ENCODE measurements at places on chromosomes 5 and 9.

DNA sequence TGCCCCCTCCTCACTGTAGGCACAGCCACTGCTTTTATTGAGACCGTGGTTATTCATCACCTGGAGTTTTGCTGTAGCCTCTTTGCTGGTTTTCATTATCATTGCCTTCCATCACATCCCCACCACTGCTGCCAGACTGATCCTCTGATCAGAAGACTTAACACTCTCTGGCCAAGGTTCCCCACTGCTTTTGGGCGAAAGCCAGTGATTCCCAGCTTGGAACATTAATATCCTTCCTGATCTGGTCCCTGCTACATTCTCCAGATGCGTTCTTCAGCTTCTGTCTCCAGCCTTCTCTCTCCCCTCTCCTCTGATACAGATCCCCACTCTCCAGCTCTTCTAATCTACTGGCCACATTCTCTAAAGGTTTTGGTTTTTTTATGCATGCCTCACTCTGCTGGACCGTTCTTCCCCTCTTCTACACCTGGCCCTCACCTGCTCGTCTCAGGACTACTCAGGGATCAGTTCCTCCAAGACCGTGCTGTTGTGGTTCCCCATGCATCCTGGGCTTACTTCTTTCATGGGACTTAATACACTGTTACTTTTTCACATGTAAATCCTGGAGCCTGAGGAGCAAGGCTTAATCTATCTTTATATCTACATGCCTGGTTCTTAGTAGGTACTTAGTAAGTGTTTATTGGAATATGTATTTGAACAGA is 115.0 kb downstream of the PRKACG start:
- no peak for DNase-seq

DNA sequence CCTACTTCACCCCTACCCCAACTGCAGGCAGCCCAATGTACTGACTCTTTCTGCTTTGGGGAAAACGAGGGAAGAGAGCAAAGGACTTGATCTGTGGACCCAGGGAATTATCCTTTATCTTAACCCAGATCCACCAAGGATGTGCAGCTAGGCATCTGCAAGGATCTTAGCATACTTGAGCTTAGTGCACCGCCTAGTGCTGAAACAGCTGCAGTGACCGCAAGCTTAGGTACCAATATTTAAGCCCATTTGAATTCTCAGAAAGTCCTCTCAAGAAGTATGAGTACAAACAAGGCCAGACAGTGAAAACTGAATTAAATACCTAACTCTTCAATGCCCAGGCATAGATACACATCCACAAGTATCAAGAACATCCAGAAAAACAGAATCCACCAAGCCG is 576.7 kb upstream of the ADAMTS16 start:
- no peak for DNase-seq

- DNase-seq: no peak
Observed at GRCh38 chr5:117486261-117486660, 911.6 kb upstream of the SEMA6A start.

GRCh38 chr9:38641985-38642864 is 21.8 kb upstream of the ANKRD18A start:
- DNase-seq: no peak

DNA sequence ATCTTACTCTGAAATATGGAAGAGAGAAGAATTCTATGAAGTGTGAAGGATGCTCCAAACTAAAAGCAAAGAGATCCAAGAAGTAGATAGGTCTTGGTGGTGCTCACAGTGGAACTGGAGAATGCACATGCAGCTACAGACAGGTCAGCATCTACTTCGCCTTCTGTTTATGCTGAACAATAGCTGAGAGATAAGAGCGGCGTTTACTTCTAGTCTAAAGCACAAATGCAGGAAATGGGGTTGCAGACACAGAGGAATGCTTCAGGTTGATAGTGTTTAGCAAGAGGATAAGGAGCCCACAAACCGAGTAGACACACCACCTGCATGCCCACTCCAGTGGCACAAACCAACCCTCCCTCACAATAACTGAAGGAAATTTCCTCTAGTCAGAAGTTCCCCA is 180.0 kb upstream of the RGMB start:
- no peak for DNase-seq

Data from stimulated activated CD4-positive, alpha-beta T cell treated with anti-CD3 and anti-CD28 coated beads, TNF-alpha, amount 100 ng/mL, for 1 hour (primary cell).